Kidney epithelial cell (primary cell): ENCODE measurements at places on chromosomes 6 and 20. TPM values are rescaled to one million over a fixed set of nuclear protein-coding genes. Genes with fewer than 3 reads are reported as not detected.

Gene SPEF1
- 0.07 TPM in 1 of 2 replicates, not detected in the other for total RNA-seq

Gene MAK
- total RNA-seq: 0.14 and 0.17 TPM in 2 replicates

Gene THBS2
- total RNA-seq: 21.9 and 28.6 TPM in 2 replicates

Gene TREML2
- 0.38 and 0.75 TPM in 2 replicates for total RNA-seq

Gene TCF21
- 0.33 and 0.68 TPM in 2 replicates for total RNA-seq

Gene PRR18
- total RNA-seq: 0.13 and 0.55 TPM in 2 replicates

Gene CDC25B
- total RNA-seq: 8.3 and 13.0 TPM in 2 replicates

Gene ZNF831
- not detected in 2 replicates for total RNA-seq

Gene GRIK2
- total RNA-seq: 0.13 and 5.5 TPM in 2 replicates

Gene VIP
- total RNA-seq: 6.5 and 7.1 TPM in 2 replicates

Gene EFCAB8
- not detected in 2 replicates for total RNA-seq

Gene CCDC170
- 0.14 TPM in 1 of 2 replicates, not detected in the other for total RNA-seq

Gene TGM3
- total RNA-seq: not detected in 2 replicates

Gene PRICKLE4
- total RNA-seq: not detected in 2 replicates

Gene MUC21
- total RNA-seq: not detected in 2 replicates

Gene PHACTR1
- 1.8 and 2.2 TPM in 2 replicates for total RNA-seq

Gene SLC29A1
- 36.1 and 43.9 TPM in 2 replicates for total RNA-seq

Gene MAS1
- not detected in 2 replicates for total RNA-seq

Gene ESR1
- not detected in 2 replicates for total RNA-seq

Gene DDO
- total RNA-seq: 0.07 and 0.29 TPM in 2 replicates

Gene HLA-DQA1
- 0.21 TPM in 2 replicates for total RNA-seq

Gene UBD
- 7.3 and 9.4 TPM in 2 replicates for total RNA-seq

Gene MC3R
- total RNA-seq: not detected in 2 replicates
